BE2C (cell line): ENCODE measurements at places on chromosomes 4 and X.

DNA sequence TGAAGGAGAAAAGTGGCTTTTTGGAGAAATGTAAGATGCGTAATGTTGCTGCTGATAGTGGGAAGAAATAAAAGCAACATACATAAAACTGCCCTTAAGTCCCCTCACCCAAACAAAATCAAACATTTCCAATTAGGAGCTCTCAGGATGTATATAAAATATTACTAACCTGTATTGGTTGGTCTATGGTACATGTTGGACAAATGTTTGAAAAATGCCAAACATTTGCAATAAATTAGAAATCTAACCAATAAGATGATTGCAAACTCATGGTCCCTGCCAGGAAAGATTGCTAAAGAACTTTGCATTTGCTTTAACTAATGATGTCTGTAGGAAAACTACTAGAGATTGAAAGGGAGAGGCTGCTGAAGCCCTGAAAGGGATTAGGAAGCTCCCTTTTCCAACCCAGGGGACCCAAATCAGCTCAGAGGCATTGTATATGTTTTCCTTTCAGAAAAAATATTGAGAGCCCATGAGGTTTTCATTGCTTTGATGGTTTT, 1.8 kb downstream of the SFRP2 start:
- no peak for DNase-seq

DNA sequence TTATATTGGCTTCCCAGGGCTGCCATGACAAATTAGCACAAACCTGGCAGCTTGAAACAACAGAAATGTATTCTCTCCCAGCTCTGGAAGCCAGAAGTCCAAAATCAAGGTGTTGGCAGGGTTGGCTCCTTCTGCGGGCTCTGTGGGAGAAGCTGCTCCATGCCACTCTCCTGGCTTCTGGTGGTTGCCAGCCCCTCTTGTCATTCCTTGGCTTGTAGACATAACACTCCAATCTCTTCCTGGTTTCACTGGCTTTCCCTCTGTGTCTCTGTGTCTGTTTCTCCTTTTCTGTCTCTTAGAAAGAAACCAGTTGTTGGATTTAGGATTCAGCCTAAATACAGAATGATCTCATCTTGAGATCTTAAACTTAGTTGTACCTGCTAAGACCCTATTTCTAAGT, 85.5 kb downstream of the USP46 start:
- no peak for DNase-seq

GRCh38 chrX:149262086-149262485, 243.0 kb downstream of the IDS start:
- DNase-seq = no peak

DNA sequence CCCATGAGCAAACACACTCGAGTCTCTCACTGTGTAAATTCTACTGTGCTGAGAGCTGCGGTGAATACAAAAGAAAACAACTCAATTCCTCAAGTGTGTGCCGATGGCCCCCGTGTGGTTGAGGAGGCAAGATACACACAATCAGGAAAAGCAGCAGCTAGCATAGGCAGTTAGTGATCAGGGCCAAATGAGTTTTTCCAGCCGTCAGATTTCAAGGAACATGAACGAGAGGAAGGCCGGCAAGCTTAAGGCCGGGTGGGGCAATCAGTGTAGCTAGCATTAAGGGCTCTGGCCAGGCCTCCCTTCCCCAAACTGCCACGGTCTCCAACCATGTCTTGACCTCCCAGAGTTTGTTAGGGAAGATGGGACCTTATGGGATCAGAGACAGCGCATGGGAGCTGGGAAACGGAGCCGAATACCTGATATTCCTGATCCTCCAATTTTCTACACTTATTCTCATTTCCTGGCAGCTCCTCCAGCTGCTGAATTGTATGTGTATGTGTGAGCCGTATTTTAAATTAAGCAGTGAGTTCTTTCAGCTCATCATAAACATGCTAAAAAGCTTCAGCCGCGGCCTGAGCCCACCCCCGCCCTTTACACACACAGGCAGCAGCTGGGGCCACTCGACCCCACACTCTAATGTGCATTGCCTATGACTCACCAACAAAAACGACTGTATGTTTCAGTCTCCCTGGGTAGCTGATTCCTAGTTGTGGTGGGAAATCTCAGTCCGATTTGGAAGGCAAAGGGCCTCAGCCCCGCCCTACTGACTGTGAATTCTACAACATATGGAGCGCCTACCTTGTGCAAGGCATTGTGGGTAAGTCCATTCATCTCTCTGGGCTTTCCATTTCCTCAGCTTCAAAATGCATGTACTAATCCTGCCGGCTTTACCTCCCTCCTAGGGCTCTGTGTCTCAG, 59.9 kb downstream of the RTL9 start:
- DNase-seq = peak; percentile 24

DNA sequence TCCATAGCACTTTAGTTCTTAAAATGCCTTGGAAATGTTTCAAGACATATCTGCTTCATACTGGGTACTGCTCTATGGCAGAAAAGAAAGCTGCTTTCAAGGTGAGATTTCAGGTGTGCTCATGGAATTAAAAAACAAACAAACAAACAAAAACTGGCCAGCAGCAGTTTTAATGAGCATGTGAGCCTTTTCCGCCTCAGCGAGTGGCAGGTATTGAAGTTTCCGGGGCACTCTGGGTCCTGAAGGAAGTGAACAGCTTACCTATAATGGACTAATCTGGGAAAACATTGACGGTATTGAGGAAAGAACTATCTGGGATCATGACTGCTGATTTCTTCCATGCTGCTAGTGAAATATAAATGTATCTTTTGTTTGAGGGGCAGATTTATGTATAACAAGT, 194.6 kb downstream of the MAML3 start:
- no peak for DNase-seq
